ENCODE measurements at places on chromosomes 16 and 17.

DNA sequence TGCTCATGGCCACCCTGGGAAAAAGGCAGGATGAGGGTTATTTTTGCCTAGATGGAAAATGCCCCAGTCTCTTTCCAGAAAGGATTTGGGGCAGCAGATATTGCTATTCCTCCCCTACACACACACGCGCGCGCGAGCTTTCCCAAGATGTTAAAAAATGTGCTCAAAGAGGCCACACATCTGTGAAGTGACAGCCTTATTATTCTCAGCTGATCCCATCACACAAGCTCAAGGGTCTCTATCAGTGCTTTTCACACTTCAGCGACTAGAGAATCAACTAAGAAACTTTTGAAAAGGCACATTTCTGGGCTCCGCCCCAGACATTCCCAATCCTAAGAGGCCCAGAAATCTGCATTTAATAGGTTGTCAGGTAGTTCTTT, 5.7 kb upstream of the RAB5C start:
- DNase-seq, result no peak

- DNase-seq, result peak; percentile 76
Observed at GRCh38 chr17:80605326-80606066, 60.9 kb downstream of the RPTOR start.

- DNase-seq, result no peak
Observed at GRCh38 chr17:17700251-17700969, 19.2 kb downstream of the RAI1 start.

GRCh38 chr16:50272687-50273381, 6.5 kb downstream of the ADCY7 start:
- no peak for DNase-seq

GRCh38 chr16:50178491-50178941, 25.4 kb downstream of the TENT4B start:
- DNase-seq, result no peak

GRCh38 chr17:65552214-65552613, 9.2 kb downstream of the AXIN2 start:
- DNase-seq, result no peak

GRCh38 chr16:31072540-31073141, 1.4 kb downstream of the ZNF668 start:
- DNase-seq, result no peak

GRCh38 chr17:8436169-8436843, 622 bp downstream of the NDEL1 start:
- DNase-seq, result peak; percentile 85

- no peak for DNase-seq
Observed at GRCh38 chr17:18263885-18264682, 3.6 kb downstream of the MIEF2 start.

GRCh38 chr16:11668623-11669379, 546 bp downstream of the SNN start:
- DNase-seq, result peak; percentile 66

GRCh38 chr17:76000016-76000754, 470 bp upstream of the CDK3 start:
- peak; percentile 91 for DNase-seq

DNA sequence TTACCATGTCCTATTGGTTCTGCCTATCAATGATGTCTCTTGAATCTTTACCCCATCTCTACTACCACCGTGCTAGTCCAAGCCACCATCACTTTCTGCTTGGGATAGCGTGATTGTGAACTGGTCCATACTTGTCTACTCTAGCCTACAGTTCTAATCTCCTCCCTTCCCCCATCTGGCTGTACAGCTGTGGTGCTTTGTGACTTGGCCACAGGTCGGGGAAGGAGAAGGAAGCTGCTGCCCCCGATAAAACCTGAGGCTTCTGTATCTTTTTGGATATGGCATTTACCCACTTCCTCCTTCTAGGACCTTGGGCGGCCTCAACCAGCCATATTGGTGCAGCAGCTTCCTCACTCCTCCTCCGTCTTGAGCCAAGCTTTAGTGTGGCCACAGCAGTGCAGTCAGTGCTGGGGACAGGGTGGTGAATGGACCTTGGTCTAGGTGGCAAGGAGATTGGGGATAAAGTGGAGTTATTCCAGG, 314 bp upstream of the ITGA2B start:
- peak; percentile 46 for DNase-seq

- no peak for DNase-seq
Observed at GRCh38 chr16:55275869-55276268, 48.1 kb upstream of the IRX6 start.
